ENCODE measurements at places on chromosomes 5 and 9.
A peak's percentile ranks its signal among the peaks of the same experiment; 100 is the strongest.

DNA sequence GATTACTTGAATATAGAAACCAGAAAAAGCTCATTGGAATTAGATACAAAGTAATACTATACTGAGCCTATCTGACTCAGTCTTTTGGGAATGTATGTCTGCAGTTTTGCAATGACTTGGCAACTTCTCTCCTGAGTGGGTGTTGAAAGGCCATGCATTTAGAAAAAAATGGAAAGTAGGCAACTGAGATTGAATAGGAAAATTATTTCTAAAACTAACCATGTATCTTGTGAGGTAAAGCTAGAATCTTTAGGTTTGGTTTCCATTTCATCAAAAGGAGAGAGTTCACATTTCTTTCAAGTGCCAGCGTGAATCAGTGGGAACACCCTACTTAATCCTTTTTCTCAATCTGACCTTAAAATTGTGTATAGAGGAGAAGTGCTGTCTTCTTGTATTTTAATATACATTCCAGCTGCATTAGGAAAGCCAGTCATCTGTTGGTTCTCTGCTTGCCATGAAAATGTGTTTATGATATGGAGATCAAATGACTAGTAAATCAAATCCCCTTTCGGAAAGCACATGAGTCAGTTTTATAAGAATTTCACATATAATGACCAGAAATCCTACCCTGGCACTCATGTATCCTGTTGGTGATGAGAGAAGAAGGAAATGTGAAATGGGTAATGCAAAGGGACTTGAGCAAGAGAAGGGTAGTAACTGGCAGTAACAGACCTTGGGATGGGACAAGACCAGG is 30.4 kb downstream of the NFX1 start:
- no peak for DNase-seq

DNA sequence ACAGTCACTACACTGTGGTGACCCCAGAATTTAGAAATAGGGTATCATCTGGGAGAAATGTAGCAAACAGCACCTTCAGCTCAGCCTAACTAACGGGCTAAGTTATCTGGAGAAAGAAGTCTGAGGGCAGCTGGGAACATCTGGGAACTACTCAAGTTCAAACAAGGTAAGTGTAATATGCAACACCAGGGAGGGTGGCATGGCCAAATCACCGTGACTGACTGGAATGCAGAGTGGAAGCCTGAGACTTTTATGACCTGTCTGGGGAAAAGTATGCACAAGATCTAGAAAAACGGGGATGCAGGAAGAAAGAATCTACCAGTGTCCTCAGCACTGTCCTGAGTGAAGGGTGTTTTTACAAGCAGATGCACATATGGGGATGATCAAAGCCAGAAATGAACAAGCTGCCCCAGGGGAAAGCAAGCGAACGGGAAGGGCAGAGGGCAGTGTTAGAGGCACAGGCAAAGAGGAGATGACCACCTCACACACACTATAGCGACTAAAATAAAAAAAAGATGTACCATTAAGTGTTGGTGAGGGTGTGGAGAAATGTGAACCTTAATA is 59.9 kb downstream of the SERINC5 start:
- no peak for DNase-seq

GRCh38 chr5:54717870-54718269 is 200.3 kb downstream of the SNX18 start:
- DNase-seq = no peak

GRCh38 chr5:103901885-103902284 is 339.3 kb upstream of the NUDT12 start:
- no peak for DNase-seq

DNA sequence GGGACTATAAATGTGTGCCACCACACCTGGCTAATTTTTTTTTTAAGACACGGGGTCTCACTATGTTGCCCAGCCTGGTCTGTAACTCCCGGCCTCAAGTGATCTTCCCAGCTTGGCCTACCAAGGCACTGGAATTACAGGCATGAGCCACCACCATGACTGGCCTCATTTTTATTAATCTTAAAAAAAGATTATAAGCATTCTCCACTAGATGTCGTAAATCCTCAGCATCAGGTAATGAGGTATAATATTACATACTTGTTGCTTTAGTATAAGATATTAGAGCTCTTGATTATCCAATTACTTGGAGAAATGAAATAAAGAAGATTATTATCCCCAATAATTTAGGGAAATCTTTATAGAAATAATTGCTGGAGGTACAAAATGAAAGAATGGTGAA is 78.2 kb upstream of the HTR1A start:
- DNase-seq = no peak

DNA sequence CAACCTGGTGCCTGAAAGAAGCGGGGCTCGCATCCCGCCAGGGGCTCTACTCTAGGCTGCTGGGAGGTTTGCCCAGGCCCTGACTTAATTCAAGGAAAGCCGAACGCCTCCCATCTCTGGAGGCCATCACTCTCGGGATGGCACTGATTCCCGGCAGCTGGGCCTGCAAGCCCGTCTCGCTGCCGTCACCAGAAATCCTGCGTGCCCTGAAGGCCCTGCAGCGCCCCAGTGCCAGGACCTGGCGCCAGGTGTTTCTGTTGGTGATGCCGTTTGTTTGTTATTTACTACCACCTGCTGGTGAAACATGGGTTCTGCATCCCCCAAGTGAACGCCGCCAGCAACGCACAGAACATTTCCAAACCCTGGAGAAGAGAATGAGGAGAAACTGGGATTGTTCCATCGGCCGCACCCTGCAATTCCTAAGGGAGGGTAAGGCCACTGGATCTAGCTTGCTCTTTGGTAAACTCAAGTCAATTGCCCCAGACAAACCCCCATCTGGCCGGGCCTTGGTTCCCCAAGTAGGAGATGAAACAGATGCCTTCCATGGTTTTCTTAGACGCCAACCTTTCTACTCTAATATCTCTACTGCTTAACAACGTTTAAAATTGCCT is 77.9 kb downstream of the AK8 start:
- peak; percentile 8 for DNase-seq

DNA sequence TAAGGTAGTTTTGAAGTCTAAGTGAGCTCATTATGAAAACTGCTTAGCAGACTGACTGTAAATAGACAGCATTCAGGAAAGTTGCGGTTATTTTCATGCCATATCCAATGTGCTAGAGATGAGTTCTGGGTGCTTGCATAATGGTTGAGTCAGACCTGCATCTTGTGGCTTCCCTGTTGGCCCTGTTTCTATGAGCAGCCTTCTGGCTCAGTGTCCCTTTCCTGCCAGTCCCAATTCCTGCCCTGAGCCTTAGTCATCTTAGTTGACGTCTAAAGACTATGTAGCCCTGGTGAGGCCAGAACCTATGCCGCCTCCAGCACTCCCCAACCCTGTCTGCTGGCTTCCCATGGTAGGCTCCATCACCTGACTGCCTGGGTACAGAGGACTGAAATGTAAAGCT is 76.3 kb upstream of the TNFSF8 start:
- no peak for DNase-seq

- no peak for DNase-seq
Observed at GRCh38 chr5:6838736-6839135, 125.5 kb downstream of the TENT4A start.

- no peak for DNase-seq
Observed at GRCh38 chr9:115883467-115884329, 269.9 kb upstream of the PAPPA start.

- no peak for DNase-seq
Observed at GRCh38 chr5:7209658-7210057, 186.3 kb upstream of the ADCY2 start.

- no peak for DNase-seq
Observed at GRCh38 chr9:1231998-1232919, 182.1 kb downstream of the DMRT2 start.

GRCh38 chr5:31934156-31934555 is 240.0 kb downstream of the GOLPH3 start:
- no peak for DNase-seq

DNA sequence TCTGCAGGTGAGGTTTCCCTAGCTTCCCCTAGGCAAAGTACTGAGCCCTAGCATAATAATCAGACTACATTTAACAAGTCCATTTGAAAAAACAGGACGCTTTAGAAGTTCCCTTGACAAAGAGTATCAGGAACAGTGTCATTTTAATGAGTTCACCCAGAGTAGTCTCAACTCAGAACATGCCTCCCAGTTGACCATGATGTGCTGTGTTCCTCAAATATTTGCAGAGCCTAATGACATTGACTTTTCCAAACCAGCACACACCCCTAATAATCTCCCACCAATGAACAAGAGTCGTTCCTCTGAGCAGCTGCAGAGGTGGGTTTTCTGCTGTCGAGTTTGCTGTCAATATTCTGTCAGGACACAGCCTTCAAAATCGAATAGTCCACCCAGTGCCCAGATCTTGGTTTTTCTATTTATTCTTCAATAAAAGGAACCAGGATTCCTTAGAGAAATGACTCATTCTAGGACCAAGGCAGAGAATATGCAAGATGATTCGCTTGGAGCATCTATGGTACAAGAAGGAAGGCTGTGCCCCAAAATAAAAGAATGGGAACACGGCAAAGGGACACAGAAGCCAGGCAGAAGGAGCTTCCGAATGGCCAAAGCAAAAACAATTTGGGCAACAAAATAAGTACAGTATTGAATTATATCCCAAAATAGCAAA is 57.6 kb downstream of the OTULIN start:
- DNase-seq = no peak

- no peak for DNase-seq
Observed at GRCh38 chr5:9653811-9654210, 23.7 kb upstream of the TAS2R1 start.

GRCh38 chr5:157481265-157481664 is 21.3 kb downstream of the NIPAL4 start:
- DNase-seq = no peak

DNA sequence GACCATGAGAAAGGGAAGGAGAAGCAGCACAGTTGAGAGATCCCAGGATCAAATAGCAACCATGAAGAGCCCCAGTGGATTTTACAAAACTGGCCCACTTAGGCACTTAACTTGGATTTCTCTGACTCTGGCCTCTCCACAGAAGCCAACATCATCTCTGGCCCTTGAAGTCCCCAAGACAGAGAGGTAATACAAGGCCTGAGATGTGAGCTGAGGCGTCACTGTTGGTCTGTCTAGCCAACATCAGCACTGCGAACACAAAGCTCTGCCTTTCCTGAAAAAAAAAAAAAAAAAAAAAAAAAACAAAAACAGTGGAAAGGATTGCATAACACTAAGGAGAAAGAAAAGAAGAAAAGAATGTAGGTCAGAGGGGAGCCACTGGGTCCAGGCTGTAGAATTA is 378.3 kb downstream of the BRINP1 start:
- DNase-seq = no peak

- peak; percentile 49 for DNase-seq
Observed at GRCh38 chr5:150295172-150295634, 5.6 kb upstream of the CAMK2A start.

- DNase-seq = no peak
Observed at GRCh38 chr9:82880336-82881050, 182.4 kb downstream of the RASEF start.

DNA sequence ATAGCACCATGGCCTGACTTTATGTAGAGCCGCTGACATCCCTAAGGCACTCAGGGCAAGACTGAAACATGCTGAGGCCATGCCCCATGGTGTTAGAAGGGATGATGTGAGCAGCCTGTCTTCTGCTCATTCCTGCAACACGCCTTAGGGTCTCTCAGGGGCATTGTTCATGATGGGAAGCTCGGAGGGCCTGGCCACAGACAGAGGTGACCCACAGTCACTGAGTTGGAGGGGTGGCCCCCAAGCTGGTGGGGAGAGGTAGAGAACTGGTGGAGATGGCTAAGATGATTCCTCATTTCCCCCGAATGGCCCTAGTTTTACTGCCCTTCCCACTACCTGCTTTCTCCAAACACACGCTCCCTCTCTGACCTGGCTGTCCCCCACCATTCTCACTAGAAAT is 135.2 kb downstream of the BARX1 start:
- DNase-seq = no peak

DNA sequence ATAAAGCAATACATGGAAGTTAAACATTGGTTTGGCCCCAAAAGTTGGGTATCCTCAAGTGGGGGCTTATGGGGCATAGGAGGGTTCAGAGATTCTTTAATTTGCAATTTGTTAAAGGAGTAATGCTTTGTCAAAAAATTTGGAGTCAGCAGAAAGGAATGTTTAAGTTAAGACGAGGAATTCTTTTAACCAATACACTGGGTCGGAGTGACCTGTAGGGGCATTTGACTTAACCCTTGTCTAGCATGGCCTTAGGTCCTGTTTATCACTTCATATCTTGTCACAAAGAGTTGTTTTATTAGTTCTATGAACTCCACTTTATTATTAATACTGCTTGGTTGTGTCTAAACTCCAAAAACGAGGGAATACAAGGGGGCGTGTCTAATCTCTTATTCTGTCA is 656.1 kb upstream of the RORB start:
- no peak for DNase-seq

DNA sequence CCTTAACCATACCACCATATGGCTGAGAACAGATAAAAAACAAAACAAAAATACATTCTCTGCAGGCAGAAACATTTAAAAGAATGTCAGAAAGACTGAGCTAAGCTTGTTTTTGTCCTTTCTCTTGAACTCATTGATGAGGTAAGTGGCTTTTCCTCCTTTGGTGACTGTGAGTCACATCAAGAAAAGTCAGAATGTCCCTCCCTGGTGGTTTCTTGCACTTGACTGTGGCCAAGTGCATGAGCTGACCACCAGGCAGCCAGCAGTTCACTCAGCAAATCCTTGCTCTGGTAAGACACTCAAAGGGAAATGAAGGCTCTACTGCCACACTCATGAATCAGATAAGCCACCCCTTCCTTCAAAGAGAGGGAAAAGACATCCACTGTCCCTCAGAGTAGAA is 970.9 kb downstream of the TAF11L14 start:
- DNase-seq = no peak

- peak; percentile 22 for DNase-seq
Observed at GRCh38 chr5:139711067-139711905, 63.1 kb downstream of the CXXC5 start.

- no peak for DNase-seq
Observed at GRCh38 chr5:15783734-15784133, 283.8 kb downstream of the FBXL7 start.

DNA sequence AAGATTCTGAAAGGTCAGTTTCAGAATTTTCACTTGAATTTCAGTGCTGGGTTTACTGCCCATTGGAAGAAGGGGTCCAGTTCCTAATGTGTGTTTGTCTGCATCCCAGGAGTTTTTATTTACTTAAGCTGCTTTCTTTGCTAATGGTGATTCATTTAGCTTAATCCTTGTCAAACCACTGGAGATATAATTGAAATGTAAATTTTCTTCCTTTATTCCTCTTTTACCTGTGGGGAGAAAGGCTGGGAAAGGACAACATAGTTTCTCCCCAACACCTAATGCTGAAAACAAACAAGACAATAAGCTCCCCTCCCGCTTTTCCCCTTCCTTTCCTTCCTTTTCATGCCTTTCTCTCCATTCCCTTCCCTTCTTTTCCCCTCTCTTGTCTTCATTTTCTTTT is 185.8 kb downstream of the KCTD16 start:
- no peak for DNase-seq

GRCh38 chr5:15168358-15168757 is 296.8 kb upstream of the ANKH start:
- DNase-seq = no peak

All from T1000 (cell line).